Left hindlimb (tissue), 1 donor: ENCODE measurements at places on chromosomes 6 and 20.
A peak's percentile ranks its signal among the peaks of the same experiment; 100 is the strongest.

DNA sequence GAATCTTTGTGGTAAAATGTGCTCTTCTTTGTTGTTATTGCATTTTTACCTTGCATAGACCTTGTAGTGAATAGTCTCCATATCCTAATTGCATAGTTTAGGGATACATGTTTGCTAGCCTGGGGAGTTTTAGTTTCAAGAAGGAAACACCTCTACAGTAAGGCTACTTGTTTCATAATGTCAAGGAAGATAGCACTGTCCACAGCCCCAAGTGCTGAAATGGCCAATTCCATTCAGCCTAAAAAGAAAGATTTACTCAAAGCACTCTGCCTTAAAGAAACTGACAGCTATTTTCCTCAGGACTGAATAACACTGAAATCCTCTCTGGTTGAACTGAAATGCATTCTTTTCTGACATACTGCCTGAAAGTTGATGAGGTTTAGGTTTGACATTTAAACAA lies 2.6 kb downstream of the HCRTR2 start:
- no peak for DNase-seq

DNA sequence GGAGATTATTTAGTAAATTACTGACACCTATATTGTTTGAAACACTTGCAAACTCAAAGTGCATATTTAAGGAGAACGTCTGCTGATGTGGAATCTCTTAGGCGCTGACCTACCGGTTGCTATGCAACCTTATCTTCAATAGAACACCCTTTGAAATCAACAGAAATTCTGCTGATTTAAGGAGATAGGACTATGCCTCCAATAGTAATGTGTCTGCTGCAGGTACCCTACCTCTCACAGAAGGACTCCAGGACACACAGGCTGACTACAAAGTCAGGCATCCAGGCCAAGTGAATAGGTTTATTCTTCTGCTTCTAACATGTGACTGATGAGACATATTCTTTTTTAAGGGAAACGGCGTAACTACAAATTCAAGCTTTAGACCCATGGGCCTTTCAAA lies 311.7 kb downstream of the CBLN4 start:
- no peak for DNase-seq

- no peak for DNase-seq
Measured at GRCh38 chr20:6055161-6055783, 1.4 kb upstream of the LRRN4 start.

DNA sequence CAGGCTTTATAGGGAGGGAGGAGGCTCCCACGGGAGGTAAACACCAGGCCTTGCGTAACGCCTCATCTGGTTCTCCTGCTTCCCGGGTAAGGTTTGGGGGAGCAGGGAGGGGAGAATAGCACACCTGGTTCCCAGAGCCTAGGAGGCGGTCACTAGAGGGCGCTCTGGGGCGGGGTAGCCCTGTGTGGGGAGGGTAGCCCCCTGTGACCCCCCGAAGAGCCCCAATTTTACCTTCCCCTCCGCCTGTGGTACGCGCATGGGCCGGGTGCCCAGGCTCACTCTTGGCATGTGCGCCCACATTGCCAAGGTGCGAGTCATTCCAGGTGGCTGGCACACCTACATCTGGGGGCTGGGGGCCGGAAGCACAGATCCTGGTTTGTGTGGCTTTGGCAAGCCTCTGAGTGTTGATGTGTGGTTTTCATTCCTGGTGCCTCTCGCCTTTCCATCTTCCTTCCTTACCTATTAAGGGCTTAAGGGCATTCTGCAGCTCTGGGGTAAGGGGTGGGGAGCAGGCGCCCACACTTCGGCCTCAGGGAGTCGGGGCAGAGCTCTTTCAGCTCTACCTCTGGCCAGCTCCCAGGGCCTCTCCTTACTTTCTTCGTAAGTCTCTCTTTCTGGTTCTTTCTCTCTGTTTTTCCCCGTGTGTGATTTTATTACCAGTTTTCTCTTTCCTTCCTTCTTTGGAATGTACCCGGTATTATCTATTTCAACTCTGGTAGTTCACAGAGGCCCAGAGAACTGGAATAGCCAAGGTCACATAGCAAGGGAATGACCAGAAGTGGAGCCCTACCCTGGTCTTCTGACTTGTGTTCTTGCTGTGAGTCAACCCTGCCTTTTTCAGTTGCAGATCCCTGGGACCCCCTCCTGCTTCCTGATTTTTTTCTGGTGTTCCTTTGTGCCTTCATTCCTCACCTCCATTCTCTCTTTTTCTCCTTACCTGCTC lies 492 bp upstream of the RNF39 start:
- no peak for DNase-seq

- DNase-seq: no peak
Measured at GRCh38 chr20:38667417-38667956, 56.8 kb upstream of the SLC32A1 start.

DNA sequence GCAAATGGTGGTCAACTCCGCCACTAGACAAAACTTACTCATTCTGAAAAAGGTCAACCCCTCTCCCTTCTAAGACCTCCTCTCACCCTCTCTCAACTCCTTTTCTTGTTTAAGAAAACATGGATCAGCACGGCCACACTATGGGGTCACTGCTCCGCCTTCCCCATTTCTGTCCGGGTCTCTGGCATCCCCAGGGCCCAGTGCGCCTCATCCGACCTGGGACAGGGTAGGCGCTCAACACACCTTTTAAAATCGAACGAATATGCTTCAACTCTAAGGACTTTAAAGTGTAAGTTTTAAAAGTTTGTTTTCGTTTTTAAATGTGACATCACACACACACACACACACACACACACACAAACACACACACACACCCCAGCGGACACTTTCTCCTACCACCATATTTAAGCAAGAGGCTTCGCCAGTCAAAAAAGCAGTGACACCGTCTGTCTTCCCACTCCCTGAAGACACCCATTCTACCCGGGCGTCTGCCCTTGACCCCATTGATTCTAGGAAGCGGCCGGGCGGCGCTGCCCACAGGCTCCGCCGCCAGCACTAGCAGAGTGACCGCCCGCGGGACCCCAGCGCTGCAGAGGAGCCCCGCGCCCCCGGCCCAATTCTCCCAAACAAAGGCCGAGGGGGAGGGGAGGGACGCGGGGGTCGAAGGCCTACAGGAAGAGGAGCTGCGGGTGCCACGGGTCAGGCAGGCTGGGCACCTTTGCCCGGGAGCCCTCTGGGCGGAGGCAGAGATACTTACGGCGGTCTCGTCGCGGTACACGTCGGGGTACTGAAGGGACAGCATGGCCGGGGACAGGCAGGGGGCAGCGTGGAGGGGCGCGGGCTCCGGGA lies 568 bp downstream of the PREP start:
- DNase-seq: no peak

- no peak for DNase-seq
Measured at GRCh38 chr6:23418095-23418494, 707.9 kb upstream of the NRSN1 start.

DNA sequence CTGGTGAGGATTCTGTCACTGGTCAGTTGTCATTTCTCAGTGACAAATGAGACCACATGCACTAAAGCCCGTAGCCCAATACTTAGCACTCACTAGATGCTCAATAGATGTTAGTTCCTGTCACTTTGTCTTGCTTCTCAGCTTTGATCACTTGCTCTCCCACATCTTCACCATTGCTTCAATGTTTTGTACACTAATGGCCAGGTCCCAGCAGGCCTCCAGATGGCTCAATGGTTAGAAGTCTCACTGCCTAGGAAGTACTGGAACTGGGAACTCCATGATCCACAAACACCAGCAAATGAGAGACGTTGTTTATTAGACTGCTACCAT lies 502.8 kb upstream of the JARID2 start:
- no peak for DNase-seq

DNA sequence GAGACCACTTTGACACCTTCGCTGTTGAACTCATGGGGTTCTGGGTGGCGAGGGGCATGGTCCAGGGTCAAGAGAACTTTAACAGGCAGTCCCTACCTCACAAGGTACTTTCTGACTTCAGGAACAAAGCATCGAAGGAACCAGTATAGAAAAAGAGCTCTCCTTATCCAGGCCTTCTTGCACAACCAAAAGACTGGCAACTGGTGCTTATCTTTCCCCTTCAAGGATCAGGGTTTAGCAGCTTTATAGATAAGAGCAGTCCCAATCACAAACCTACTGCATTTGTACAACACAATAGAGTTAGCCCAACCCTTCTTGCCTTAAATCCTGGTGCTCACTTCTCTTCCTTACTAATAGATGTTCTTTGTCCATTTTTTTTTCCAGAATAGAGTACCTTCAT lies 116.3 kb downstream of the SNX5 start:
- DNase-seq: no peak

DNA sequence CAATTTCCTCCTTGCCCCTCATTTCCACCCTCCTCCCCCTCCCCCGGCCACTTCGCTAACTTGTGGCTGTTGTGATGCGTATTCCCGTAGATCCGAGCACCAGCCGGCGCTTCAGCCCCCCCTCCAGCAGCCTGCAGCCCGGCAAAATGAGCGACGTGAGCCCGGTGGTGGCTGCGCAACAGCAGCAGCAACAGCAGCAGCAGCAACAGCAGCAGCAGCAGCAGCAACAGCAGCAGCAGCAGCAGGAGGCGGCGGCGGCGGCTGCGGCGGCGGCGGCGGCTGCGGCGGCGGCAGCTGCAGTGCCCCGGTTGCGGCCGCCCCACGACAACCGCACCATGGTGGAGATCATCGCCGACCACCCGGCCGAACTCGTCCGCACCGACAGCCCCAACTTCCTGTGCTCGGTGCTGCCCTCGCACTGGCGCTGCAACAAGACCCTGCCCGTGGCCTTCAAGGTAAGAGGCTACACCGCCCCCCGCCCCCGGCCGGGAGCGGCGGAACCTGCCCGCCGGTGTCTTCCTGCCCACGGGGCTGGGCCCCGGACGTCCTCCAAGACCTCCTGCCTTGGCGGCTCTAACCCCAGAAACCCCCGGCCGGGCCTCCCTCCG lies 44.9 kb upstream of the SUPT3H start:
- DNase-seq: peak; percentile 76

- no peak for DNase-seq
Measured at GRCh38 chr6:128600397-128600951, 80.1 kb upstream of the PTPRK start.

DNA sequence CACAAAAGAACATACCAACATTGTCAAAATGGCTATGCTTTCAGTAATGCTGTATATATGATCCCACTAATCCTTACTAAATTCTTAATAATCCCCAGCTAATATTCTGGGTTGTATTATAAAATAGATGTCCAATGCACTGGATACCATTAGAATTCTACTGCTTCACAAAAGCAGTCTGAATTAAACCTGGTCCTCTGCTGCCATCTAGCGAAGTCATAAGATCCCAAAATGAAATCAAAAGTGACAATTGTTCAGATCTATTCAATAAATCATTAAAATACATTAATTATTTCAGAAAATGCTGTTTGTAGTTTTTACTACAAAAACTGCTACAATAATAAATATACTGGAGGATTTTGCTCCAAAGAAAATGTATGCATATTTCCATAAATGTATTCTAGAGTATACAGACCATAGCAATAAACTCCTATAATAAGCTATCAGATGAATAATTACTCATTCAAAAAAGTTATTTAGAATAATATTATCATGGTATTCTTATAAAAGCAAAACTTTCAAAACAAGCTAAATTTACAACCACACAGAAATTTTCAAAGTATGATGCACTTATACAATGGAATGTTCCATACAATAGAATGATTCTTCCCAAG lies 92.6 kb downstream of the RNGTT start:
- DNase-seq: no peak

GRCh38 chr6:29793796-29794195 lies 33.8 kb upstream of the HLA-G start:
- no peak for DNase-seq

DNA sequence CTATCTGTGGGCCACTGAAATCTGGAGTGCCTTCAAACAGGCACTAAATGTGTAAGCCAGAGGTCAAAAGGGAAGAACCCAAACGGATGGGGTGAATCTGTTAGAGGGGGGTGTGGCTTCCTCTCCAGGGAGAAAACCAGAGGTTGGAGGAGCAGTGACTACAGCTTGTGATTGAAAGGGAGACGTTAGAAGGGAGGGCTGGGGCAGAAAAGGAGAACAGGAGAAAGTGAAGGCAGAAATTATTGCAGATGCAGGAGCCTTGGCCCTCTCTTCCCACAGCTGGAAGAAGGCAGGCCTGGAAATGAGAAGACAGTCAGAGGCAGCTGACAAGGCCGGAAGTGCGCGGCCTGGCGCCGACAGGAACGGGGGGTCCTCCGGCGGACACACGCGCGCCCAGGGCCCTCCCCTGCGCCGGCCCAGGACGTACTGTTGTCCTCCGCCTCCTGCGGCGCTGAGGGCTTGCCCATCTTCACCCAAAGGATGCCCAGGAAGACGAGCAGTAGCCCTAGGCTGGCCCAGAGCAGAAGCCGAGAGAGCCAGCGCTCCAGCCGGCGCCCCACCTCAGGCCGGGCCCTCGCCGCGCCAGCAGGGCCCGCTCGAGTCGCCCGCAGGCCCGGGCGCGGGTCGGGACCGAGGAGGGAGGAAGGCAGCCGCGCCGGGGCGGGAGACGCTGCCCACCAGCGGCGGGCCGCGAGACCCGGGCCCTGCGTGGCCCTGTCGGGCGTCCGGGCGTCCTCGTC lies 806 bp downstream of the LEMD2 start:
- peak; percentile 86 for DNase-seq

- no peak for DNase-seq
Measured at GRCh38 chr6:77356821-77357220, 106.5 kb downstream of the HTR1B start.

GRCh38 chr6:98486057-98486456 lies 348.3 kb upstream of the POU3F2 start:
- DNase-seq: no peak

DNA sequence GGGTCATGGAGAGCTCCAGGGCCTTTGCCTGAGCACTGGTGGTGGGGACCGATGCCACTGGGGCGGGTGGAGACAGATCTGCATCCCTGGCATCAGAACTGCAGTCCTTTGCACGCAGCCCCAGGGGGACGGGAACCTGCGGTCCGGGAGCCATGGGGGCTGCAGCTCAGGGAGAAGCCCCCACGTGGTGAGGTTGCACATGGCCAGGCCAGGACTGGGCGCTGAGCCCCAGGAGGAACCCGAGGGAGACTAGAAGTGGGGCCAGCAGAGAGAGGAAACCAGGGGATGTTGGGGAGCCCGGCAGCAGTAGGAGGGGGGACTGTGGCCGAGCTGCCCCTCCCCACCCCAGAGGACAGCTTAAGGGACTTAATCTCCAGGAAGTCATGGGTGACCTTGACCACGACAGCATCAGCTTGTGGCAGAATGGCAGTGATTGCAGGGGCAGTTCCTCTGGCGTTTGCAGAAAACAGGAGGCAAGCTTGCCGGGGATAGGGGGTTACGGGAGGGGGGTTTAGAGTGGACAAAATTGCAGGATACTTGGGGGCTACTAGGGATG lies 18.0 kb upstream of the LSM14B start:
- DNase-seq: no peak

DNA sequence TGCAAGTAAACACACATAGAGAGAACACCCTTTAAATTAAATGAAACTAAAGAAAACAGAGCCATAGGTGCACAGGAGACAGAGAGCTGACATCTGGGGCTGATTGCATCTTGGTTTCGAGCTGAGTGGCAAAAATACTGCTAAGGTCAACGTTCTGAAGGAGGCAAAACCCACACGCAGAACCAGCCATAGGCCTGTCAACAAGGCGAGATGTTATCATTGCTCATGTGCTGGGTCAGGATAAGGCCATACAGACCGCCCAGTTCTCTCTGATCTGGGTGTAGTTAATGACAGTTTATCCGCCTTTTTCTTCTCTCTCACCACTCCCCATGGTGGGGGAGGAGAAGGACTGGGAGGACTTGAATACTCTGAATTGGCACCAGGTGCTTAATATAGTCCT lies 4.5 kb upstream of the FAM110A start:
- DNase-seq: no peak

GRCh38 chr6:31579119-31579505 lies 3.1 kb downstream of the LTB start:
- no peak for DNase-seq
